Fibroblast of villous mesenchyme (primary cell): ENCODE measurements at places on chromosomes 6 and 20. TPM values are rescaled to one million over a fixed set of nuclear protein-coding genes. Genes with fewer than 3 reads are reported as not detected.

DNA sequence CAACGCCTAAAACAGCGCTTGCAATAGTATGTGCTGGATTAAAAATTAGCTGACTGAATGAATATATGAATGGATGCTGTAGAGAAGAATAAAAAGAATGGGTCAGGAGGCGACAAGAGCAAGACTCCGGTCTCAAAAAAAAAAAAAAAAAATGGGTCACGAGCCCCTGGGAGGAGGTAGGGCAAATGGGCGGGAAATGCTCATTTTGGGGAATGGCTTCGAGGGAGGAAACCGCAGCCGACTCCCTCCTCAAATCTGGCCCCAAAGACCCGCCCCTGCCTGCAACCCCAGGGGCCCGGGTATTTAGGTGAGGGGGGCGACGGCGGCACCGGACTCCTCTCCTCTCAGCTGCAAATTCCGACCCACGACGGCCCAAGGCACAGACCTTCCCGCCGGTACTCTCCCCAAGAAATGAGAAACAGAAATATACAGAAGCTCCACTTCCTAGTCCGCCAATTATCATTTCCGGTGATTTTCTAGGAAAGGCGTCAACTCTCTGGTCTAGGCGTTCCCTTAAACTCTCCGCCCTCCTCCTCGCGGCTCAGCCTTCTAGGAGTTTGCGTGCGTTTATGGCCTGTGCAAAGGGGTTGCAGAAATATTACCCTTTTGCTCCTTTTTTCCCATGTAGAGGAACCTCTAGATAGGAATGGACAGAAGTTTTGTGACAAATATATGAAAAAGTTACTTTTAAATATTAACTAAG, at the start of gene ZNF311:
Gene ZNF311 (minus strand): TSS at position 133 of the 703 bp plus-strand sequence. CDS start 1,361 bp downstream, outside the sequence.
- peak; percentile 61 for DNase-seq

DNA sequence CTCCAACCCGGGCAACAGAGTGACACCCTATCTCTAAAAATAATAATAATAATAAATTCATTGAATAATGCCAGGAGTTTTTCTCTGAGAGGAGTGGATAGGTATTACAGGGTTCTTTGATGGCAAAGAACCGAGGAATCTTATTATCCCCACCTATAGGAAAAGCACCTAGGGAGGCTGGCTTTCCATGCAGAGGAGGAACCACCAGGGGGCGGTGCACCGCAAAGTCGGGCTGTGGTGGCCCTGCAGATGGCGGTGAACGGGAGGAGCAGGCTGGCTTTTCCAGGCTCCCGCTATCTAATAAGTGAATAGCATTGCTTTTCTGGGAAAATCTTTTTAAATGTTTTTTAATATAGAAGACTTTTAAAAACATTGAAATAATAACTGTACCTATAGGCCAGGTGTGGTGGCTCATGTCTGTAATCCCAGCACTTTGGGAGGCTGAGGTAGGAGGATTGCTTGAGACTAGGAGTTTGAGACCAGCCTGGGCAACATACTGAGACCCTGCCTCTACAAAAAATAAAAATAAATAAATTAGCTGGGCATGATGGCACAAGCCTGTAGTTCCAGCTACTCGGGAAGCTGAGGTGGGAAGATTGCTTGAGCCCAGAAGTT, 864.2 kb downstream of the KIF16B start:
- peak; percentile 7 for DNase-seq

DNA sequence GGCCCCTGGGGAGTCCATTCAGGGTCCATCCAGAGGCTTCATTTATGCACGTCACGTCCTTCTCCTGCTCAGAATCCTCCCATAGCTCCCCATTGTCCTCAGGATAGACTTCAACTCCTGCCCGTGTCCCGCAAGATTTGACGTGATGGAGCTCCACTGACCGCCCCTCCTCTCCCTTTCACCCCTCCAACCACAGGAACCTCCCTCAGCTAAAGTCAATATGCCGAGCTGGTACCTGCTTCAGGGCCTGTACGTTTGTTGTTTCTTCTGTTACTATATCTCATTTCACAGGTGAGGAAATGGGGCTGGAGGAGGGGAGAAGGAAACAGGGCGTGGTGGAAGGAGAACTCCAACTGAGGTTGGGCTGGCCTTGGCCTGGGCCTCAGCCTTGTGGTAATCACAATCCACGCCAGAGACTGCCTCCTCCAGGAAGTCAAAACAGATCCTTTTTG, 38.6 kb downstream of the CEBPB start:
- DNase-seq: no peak

- no peak for DNase-seq
Observed at GRCh38 chr6:84002226-84002625, 31.3 kb upstream of the MRAP2 start.

DNA sequence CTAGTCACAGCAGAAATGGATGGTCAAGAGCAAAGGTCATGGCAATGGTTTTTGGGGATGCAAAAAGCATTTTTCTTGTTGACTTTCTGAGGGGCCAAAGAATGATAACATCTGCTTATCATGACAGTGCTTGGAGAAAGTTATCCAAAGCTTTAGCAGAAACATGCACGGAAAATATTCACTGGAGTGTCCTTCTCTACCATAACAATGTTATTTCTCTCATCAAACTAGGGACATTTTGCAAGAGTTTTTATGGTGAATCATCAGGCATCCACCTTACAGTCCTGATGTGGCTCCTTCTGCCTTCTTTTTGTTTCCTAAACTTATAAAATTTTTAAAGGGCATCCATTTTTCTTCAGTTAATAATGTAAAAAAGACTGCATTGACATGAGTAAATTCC, 302.3 kb downstream of the HIVEP2 start:
- DNase-seq: peak; percentile 62

GRCh38 chr6:165922309-165922794, 245.3 kb downstream of the TBXT start:
- peak; percentile 48 for DNase-seq

DNA sequence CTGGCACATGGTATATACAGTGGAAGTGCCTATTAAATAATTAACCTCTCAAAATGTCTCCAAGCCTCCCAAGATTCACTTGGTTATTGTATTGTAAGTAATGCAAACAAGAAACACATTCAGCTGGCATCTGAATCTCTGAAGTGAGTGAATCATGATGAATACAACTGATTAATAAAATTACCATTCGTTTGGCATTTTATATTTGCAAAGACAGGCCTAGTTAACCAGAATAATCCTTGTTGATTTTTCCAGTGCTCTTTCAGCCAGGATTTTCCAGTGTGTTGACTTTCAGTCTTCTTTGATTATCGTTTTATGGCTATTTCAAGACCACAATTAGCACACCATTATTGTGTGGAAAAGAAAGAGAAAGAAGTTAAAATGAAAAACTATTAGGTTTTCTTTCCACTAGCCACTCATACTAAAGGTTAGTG, 20.3 kb downstream of the SLC22A2 start:
- no peak for DNase-seq

GRCh38 chr20:54872440-54872839, 397.0 kb downstream of the DOK5 start:
- DNase-seq: no peak

GRCh38 chr20:45890985-45891983, at the start of the genes CTSA and NEURL2:
Gene CTSA (plus strand): TSS chr20:45891335. CDS start chr20:45891569, 234 bp downstream.
Gene NEURL2 (minus strand): TSS chr20:45891208. CDS start chr20:45890991, 217 bp downstream.
- DNase-seq: peak; percentile 90

DNA sequence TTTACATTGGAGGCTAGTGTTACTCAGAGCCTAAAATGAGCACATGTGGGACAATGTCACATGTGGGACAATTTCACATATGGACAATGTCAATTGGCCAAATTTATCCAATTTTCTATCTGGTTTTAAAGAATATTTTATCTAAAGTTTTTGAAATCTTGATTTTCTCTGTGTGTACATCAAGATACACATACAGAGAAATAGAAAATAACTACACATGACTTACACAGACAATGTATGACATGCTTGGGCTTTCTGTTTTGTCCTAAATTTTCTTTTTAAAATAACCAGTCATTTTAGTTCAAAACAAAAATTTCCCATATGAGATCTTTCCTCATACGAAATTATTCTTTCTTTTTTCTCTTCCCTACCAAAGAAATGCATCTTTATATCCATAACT, 24.6 kb downstream of the GGTLC1 start:
- no peak for DNase-seq

DNA sequence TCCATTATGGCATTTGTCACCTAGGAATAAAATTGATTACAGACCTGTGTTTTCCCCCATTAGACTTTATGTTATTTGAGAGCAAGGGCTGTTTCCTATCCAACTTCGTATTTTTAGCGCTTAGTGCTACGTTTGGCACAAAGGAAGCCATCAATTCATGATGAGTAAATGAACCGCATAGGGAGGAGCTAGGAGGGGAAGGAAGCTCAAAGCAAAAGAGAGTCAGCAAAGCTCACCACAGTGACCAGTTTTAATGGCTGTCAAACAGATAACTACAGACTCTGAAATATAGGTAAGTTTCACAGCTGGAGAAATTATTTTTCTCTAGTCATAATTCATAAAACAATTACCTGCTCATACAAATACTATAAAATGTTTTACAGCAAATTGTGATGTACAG, 6.9 kb upstream of the SAMD3 start:
- DNase-seq: no peak

GRCh38 chr20:20614391-20614790, 98.1 kb downstream of the RALGAPA2 start:
- no peak for DNase-seq

DNA sequence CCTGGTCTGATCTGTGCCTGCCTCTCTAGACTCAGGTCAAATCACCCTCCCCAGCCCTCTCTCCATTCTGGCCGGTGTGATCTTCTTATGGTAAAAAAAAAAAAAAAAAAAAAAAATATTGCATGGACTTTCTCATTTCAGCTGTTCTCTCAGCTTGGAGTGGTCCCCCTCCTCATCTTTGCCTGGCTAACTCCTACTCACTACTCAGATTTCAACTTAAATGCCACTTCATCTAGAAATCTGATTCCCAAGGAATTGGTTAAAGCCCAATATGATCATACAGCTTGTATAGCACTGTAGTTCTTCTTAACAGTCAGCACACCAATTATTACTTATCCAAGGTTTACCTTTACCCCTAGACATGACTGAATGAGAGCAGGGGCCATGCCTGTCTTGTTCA, 105.9 kb upstream of the CARMIL1 start:
- no peak for DNase-seq

- DNase-seq: no peak
Observed at GRCh38 chr6:25413207-25413905, 134.2 kb downstream of the CARMIL1 start.

The TEAD3 gene
- 23.7 and 27.1 TPM in 2 replicates for total RNA-seq

The C6orf58 gene
- total RNA-seq: not detected in 2 replicates

The MMP24 gene
- 0.32 and 0.43 TPM in 2 replicates for total RNA-seq

The CLDN20 gene
- not detected in 2 replicates for total RNA-seq

The GPR63 gene
- under 0.01 and 0.32 TPM in 2 replicates for total RNA-seq

The RSPH4A gene
- total RNA-seq: under 0.01 and 0.32 TPM in 2 replicates
